ENCODE measurements at places on chromosomes 11 and 22. TPM values are rescaled to one million over a fixed set of nuclear protein-coding genes. Genes with fewer than 3 reads are reported as not detected.

APOBEC3B gene
- 4.5 TPM for total RNA-seq

HBG2 gene
- total RNA-seq = 13,246 TPM

GSTT2B gene
- total RNA-seq = 22.3 TPM

NRGN gene
- 27.2 TPM for total RNA-seq

DDTL gene
- total RNA-seq = 3.5 TPM

HTR3B gene
- not detected for total RNA-seq

TEX54 gene
- not detected for total RNA-seq

GLB1L3 gene
- 0.18 TPM for total RNA-seq

DCDC1 gene
- 8.9 TPM for total RNA-seq

- DNase-seq = no peak
Measured at GRCh38 chr11:8337130-8337795, 73.6 kb upstream of the LMO1 start.

DNA sequence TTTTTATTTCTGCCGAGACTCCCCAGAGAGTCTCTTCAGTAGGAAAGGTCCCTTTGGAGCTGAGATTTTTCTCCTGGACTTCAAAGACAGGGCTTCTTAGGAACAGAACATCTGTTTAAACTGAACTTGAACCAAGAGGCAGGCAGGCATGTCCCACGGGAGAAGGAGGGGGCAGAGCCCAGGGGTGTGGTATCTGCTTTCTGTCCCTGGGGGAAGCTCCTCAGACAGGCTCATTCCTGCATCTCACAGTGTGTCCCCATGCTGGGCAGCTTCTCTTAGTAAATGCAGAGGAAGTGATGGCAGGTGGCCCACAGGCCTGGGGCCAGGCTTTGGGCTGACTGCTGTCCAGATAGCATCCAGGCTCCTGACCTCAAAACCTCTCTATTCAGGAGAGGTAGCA, 47.3 kb downstream of the TSPAN18 start:
- DNase-seq = no peak

- no peak for DNase-seq
Measured at GRCh38 chr11:122115524-122116379, at the start of gene BLID. TSS of gene BLID (minus strand) at chr11:122116215. CDS start at chr11:122115922, 293 bp downstream.

DNA sequence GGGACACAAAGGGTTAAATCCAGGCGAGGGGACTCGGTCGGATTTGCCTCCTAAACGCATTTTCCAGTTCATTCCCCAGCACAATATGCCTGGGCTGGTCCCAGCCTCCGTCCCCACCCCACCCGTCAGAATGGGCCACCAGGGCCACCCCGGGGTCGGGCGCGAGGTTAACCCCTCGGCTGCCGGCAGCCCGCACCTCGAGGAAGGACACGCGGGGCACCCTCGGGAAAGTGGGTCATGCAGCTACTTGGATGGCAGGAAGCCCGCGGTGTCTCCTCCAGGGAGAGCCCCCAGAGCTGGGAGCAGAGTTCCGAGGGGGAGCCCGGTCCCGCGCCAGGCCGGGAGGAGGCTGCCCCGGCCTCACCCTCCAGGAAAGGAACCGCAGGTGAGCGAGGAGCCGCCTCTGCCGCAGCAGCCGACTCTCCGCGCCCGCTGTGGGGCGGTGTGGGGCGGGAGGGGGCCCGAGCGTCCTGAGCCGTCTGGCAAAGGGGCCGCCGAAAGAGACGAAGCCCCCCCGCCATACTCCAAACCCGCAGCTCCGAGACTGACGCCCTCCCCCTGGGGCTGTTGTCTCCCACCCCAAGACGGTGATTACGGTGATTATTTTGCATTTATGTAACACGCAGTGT, 1.4 kb downstream of the NECTIN1 start:
- DNase-seq = peak; percentile 32

- DNase-seq = no peak
Measured at GRCh38 chr11:118111744-118112035, 24.9 kb upstream of the SMIM35 start.

DNA sequence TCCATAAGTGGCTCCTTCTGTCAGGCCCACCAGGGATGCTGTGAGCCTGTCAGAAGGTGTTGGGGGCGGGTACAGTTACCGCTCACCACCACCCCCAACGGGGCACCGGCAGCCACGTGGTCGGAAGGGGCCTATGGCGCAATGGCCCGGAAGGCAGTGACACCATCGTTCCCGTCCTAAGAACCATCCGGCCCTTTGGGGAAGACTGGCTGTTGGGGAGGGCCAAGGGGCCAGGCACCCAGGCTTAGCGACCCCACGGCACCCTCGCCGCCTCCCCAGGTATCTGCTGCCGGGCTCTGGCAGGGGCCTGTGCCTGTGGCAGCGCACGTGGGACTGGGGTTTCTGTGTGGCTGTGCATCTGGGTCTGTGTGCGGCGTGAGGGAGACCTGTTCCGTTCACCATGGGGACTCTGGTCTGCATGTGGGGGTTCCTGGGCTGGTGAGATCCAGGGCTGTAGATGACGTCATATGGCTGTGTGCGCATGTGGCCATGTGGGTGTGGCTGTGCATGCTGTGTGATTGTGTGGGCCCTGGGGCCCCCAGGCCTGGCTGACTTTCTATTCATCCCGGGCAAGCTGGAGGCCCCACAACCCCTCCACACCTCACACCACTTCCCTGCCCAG, 717 bp downstream of the OSM start:
- no peak for DNase-seq

DNA sequence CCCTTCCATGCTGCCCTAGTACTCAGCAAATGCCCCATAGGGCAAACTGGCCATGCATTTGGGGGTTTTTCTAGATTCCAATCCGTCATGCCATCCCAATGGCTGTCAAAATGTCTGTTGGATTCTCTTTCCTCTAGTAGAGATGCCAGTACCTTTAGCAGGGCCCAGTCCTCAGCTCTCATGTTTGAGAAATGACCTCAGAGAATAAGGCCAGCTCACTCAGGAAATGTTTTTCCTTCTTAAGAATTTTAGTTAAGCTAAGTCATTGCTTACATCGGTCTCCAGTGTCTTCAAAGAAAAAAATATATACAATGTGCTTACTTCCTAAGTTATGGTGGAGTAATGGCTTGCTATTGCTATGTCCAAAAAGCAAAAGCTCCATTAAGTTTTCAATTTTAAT, 14.1 kb upstream of the ALKBH3 start:
- DNase-seq = no peak

DNA sequence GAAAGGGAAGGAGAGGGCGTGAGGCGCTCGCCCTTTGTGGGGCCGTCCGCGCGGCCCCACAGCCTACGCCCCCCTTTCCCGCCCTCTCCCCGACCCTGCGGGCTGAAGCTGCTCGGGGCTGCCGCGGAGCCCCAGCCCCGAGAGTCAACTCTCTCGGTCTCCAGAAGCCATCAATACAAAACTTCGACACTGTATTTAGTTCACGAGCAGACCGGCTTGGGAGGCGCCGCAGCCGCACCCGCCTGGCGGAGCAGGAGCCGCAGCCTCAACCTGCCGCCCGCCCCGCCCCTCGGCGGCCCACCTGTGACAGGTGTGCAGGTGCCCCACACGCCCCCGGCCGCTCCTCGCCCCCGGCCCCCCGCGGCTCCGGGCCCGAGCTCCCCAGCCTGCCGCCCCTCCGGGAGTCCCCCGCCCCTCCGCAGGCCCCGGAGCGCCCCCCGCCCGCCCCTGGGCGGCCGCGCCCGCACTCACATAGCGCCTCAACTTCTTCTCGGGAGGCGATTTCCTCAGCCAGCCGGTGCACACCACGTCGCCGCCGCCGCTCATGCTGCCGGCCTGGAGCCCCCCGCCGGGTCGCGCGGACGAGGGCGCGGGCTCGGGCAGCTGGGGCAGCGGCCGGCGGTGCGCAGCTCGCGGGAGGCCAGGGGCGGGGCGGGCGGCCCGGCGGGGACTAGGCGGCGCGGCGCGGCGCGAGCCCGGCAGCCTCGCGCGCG, at the start of gene GAB2:
Gene GAB2 (minus strand): TSS at position 646 of the 713 bp plus-strand sequence. CDS start 100 bp downstream, at position 546.
- DNase-seq = no peak

GRCh38 chr11:3853899-3854659, 1.4 kb upstream of the STIM1 start:
- DNase-seq = no peak

- DNase-seq = no peak
Measured at GRCh38 chr11:84264066-84264465, 977.9 kb upstream of the CCDC90B start.

DNA sequence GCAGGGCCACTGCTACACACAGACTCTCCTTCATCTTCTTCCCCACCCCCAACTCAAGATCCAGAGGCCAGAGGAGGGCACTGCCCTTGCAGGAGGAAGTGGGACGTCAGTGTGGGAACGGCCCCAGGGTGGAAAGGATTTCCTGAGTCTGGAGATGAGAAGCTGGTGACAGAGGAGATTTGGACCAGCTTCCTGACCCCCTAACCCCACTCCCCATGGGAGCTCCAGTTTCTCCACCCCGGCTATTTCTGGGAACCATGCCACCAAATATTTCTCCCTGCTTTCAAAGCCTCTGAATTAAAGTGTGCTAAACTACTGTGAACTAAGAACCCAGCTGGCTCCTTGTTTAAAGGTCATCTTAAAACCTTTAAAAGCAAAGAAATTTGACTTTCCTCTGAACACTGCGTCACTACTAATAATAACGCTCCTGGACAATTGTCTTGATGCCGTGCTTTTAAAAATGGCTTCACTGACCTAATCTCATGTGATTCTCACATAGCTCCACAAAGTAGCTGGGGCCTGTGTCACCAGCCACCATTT, 46.6 kb downstream of the CWC15 start:
- peak; percentile 99 for DNase-seq

DNA sequence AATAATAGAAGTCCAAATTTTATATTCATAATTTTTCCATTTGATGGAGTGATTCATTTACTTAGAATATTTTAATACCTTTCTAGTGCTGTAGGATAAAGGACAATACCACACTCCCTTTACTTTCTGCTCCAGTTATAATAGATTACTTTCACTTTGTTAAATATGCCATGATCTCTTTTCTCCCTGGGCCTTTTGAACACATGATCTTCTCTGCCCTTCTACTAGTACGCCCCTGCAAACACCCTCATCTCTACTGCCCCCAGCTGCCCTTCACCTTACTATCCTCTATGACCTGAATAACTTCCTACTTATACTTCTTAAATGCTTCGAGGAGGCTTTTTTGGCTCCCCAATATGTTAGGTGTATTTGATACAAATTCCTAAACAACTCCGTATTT, 177.3 kb downstream of the GUCY1A2 start:
- no peak for DNase-seq

GRCh38 chr11:63768237-63769041, at the start of gene ZFTA:
TSS of gene ZFTA (minus strand) at chr11:63768775. CDS start at chr11:63768622, 153 bp downstream.
- peak; percentile 80 for DNase-seq

GRCh38 chr22:16960884-16961249, 47.2 kb downstream of the GAB4 start:
- no peak for DNase-seq

GRCh38 chr22:18059094-18059417, 18.7 kb upstream of the PEX26 start:
- no peak for DNase-seq

DNA sequence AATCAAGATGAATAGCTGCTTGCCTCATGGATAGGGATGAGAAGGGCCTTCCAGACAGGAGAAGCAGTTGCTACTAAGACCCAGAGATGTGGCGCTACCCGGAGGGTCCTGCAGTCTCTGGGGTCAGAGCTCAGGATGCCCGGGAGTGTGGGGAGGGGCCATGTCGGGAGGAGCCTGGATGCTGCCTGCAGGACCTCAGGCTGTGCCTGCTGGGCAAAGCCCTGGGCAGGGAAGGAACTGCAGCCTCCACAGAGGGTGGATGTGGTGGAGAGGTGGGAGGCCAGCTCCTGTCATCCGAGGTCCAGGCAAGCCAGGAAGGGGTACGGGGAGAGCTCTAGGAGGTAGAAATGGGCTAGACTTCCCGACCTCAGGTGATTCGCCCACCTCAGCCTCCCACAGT, 11.0 kb downstream of the PRR5 start:
- no peak for DNase-seq

DNA sequence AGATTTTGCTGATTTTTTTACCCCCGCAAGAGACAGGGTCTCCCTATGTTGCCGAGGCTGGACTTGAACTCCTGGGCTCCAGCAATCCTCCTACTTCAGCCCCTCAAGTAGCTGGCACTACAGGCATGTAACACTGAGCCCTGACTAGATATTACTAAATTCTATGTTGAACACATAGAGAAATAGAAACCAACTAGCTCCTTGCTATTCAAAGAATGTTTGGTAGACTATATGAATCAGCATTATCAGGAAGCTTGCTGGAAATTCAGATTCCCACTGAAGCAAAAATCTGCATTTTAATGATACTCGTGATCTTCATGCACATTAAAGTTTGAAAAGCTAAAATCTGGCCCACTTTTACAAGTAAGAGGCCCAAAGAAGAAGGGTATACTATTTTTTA, 11.9 kb downstream of the TMEM41B start:
- DNase-seq = no peak

DNA sequence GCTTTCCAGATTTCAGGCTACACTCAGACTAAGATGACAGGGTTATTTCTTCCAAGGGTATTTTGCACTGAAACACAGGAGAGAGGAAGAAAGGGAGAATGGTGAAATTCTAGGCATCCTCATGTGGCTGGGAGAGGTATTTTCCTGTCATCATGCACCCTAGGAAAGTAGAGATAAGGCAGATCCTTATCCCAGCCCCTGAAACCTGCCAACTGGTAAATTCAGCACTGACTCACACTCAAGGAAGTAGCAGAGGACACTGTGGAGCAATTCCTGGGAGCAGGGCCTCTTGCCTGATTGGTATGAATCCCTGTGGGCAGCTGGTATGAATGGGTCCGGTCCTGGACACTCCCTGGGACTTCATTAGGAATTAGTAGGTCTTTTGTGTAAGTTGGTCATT, 37.6 kb upstream of the SLC5A1 start:
- no peak for DNase-seq

DNA sequence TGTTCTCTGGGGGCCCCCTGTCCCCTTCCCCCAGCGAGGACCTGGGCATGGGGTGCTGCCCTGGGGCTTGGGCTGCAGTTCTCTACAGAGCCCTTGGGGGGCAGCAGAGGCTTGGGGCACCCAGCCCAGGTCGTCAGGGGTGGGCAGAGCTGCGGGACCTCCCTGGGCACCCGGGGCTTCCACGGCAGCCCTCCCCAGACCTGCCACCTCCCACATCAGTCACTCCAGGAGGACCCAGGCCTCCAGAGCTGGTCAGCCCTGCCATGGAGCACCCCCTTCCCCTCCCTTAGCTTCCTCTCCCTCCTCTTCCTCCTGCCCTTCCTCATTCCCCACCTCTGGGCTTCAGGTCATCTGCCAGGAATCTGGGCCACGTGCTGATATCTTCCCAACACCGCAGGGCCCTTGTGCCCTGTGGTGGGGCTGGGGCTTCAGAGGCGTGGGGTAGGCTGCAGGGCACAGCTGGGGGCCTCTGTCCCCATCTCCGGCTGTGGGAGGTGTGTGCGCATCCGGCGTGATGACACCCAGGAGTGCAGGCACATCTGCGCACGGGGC, 5.8 kb downstream of the TSPAN4 start:
- no peak for DNase-seq

- DNase-seq = no peak
Measured at GRCh38 chr11:73030130-73030529, 112.0 kb downstream of the FCHSD2 start.
